ENCODE measurements at places on chromosomes 2 and 18.

DNA sequence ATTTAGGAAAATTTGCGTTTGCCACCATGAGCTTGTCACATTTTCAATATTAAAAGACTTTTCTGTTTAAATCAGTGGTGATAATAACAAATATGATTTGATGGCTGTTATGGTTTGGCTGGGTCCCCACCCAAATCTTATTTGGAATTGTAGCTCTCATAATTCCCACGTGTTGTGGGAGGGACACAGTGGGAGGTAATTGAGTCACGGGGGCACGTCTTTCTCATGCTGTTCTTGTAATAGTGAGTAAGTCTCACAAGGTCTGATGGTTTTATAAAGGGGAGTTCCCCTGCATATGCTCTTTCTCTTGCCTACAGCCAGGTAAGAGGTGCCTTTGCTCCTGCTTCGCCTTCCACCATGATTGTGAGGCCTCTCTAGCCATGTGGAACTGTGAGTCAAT lies 83.4 kb upstream of the RGPD4 start:
- no peak for DNase-seq

DNA sequence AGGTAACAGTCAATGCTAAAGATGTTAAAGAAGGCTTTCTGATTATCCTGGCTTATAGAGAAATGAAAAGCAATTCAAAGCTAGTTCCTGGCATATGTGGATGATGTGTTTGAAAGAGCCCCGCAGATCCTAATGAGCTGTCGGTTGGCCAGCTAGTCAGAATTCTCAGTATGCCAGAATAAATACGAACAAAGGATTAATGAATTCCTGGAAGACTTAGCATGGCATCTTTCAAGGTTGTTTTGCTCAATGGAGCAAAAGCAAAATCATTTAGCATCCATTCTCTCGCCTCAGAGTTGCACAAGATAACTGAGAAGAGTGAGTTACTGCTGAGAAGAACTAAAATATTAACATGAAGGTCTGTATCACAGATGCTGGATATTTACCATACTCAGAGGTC lies 307.6 kb downstream of the RIT2 start:
- DNase-seq, result no peak

DNA sequence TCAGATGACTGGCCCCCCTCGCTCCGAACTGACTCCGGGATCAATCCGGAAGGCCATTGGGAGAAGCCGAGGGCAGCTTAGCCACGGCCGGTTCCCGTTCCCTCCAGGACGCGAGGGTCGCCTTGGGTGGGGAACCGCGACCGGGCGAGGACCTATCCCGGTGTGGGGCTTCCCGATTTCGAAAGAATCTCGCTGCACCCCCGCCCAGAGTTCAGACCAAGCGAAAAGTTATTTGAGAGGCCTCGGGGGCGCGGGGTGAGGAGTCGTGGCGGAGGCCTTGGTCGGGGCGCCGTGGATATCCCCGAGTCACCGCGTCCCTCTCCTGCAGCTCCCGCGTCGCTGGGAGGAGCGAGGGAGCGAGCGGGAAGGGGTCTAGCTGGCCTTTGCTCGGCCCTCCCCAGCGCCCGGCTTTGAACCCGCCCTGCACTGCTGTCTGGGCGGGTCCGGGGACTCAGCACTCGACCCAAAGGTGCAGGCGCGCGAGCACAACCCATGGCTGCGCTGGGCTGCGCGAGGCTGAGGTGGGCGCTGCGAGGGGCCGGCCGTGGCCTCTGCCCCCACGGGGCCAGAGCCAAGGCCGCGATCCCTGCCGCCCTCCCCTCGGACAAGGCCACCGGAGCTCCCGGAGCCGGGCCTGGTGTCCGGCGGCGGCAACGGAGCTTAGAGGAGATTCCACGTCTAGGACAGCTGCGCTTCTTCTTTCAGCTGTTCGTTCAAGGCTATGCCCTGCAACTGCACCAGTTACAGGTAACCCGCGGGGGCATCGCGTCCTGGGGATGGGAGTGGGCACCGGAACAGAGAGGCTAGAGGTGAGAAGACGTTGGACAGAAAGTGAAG lies at the start of gene CYP27A1:
Gene CYP27A1, plus strand, starts transcription at position 457 of the 837 bp plus-strand sequence. Its CDS starts 36 bp downstream, at position 493.
- no peak for DNase-seq

DNA sequence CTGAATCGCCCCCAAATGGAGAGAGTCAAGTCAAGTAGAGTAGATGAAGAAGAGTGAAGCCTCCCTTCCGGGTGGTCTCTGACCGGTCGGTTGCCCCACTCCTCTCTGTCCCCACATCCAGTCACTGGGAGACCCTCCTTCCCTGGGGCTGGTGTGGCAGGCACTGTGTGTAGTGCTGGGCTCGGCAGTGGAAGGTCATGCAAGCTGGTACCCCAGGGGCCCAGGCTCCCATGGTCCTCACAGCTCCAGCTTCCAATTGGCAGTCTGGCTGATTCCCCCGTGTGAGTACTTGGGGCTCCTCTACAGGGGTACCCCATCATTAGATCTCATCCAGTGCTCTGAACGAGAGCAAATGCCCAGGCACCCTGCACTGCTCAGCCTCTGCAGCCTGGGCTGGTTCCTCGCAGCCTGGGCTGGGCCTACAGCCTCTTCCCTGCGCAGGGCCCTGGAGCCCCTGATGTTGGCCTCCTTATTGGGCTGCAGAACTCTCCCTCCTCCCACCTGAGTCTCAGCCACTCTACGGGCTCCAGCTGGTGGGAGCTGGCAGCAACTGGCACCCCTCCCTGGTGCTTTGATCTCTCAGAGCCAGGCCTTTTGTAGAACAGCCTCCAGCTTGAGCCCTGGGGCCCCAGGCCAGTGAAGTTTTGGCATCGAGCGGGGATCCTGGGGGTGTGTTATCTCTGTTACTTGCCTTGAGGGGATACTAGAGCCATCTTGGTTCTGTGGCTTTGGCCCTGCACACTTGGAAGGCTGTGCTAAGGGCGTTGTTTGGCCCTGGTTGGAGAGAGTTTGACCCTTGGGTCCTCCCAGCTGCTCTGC lies 187.8 kb upstream of the HDAC4 start:
- DNase-seq, result no peak

DNA sequence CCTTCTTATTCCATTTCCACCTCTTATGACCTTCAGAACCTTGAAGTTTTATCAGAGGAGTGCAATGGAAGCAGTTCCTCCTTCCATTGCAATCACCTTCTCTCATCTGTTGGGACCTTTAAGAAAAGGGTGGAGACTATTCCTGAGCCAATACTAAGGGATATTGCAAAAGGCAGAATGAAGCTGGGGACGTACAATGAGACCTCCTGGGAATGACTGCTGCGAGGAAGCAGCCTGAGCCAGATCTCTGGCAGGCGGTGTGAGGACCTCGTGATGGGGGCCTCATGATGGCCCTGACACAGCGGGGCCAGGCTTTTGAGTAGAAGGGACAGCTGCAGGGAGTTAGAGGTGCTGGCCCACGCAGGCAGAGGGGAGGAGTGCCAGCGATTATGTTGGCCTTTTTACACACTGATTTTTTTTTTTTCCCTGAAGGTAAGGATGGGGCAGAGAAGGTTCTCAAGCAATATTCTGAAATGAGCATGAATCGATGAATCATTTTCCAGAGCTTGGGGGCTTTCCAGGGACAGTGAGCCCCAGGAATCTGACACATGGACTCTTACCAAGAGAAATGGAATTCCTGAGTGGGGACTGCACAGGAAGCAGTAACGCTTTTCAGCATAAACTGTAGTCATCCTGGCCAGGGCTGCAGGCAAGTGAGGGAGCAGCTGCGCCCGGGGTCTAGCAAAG lies 40.0 kb upstream of the LAPTM4A start:
- no peak for DNase-seq

DNA sequence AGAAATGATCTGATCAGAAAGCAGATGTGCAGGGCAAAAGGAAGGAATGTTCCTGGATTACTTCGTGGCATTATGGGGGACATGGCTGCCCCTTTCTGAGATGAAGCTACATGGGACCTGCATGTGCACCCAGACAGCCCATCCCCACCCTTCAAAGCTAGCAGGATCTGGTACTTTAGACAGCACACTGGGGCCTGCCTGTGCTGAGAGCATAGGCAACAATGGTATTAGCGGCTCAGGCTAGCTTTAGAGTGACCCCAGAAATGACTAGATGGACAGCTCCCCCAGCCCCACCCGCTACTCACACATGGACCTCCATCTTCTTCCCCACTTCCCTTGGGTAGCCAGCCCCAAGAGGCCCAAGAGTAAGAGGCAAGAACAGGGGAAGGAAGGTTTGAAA lies 61.5 kb upstream of the NFE2L2 start:
- no peak for DNase-seq

GRCh38 chr18:12803069-12803936 lies 80.7 kb downstream of the PTPN2 start:
- DNase-seq, result no peak

DNA sequence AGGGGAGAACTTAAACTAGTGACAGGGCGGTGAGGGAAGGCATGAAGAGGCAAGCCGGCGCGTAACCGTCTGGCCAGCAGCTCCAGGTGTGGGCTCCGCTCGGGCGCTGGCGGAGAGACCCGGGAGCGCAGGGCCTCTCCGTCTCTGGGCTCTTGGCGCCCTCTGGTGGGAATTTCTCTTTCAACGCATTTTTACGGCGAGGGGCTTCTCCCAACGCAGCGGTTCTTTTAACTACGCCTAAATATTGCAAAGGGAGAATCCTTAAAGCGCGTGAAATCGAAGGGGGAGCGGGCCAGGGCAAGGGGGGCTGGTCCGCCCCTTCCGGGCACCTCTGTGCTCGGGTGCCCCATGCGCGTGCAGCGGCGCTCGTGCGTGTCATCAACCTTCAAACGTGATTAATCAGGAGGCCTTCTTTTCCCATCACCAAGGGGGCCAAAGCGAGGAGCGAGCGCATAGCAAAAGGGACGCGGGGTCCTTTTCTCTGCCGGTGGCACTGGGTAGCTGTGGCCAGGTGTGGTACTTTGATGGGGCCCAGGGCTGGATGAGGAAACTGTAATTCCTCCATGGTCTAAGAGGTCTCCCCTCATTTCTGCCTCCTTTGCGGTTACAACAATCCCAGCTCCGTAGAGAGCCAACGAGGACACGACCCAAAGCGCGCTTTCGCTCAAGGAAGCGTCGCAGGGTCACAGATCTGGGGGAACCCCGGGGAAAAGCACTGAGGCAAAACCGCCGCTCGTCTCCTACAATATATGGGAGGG lies 762 bp upstream of the GAD1 start:
- DNase-seq, result peak; percentile 21

- no peak for DNase-seq
Measured at GRCh38 chr2:51013933-51014526, 17.9 kb downstream of the NRXN1 start.

GRCh38 chr2:212797484-212798205 lies 259.0 kb upstream of the ERBB4 start:
- DNase-seq, result no peak

- no peak for DNase-seq
Measured at GRCh38 chr18:79637181-79637920, 42.3 kb upstream of the CTDP1 start.

GRCh38 chr2:3641841-3642421 lies 16.1 kb upstream of the ALLC start:
- no peak for DNase-seq

DNA sequence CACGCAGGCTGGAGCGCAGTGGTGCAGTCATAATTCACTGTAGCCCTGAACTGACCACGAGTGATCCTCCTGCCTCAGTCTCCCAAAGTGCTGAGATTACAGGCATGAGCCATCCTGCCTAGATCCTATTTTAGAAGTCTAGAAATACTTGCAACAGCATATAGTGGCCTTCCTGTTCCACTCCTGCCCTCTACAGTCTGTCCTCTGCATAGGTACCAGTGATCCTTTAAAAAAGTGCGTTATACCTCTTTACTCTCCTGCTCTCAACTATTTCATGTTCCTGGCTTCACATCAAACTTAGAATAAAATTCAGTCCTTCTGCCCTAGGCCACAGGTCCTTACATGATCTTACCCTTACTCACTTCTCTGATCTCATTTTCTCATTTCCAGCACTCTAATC lies 6.0 kb downstream of the COMMD1 start:
- DNase-seq, result no peak

DNA sequence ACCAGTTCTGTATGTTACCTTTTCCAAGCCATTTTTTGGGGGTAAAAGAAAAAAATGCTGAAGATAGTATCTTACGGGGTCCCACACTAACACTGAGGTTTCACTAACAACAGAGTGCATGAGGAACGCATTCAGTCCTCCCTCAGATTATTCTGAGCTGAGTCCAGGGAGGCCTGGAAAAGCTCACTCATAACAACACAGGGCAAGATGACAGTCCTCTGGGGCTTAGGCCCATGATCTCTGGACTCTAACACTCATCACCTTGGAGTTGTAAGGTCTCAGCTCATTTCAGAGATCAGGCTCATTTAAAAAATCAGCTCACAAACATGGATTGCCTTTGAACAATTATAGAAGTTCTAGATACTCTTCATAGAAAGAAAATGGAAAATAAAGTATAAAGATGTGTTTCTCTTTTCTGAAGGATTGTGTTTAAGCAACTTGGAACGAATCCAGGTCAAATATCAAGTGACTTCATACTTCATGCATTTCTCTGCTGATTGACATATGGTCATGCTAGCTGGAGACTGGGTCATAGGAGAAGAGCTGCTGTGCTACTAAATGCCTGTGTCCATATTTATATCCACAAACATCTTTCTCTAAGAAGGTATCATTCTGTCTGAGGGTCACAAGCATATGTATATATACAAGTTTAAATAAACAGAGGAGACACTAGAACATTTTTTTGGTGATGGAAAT lies 265.8 kb downstream of the ALK start:
- DNase-seq, result no peak

GRCh38 chr2:219524817-219525216 lies 10.5 kb downstream of the ASIC4 start:
- no peak for DNase-seq

DNA sequence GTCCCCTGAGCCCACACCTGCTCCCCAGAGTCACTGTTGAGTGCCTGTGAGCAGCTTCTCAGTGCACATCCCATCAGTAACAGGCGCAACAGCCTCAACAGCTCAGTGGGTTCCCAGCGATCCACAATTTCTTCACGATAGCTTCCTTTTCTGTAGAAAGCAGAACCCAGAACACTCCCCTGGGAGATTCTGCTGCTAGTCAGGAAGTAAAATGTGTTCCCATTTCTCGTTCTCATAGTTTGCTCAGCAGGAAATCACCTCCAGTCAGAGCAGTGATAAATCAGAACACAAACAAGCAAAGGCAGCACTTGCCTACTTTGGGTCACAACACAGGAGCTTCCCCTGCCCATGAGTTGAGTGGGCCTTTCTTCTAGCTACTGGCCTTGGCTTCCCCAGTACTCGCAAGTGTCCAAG lies 48.9 kb upstream of the ATG16L1 start:
- no peak for DNase-seq

DNA sequence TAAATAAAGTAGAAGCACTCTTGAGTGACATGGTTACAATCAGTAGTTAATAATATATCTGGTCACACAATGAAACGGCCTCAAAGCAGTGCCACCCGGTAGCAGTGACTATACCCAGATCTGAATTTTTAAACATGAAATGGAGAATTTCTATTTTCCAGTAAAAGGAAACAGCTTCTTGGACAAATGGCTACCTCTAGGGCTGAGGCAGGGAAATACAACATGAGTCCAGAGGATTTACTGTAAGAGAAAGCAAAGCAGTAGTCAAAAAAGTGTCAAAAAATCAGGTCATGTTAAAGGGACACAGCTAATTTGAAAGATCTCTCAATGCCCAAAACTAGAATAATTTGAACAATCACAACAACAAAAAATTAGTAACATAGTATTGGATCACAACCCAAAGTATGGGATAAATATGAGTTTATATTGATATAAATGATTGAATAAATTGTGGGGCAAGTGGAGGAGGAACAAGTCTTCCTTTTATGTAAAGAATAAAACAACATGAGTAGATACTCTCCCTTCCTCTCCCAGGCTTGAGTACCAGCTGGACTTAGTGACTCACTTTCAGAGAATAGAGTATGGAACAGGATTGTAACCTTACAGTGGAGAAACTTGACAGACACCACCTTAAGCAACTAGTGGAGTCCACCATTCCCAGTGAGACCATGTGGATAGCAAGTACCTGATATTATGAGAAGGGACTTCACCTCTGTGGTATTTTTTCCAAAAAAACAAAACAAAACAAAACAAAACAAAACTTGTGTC lies 180.8 kb downstream of the MBD2 start:
- DNase-seq, result no peak
